ENCODE measurements at places on chromosomes 5 and 9.
A peak's percentile ranks its signal among the peaks of the same experiment; 100 is the strongest.

- no peak for DNase-seq
Observed at GRCh38 chr9:6616951-6617602, 28.5 kb downstream of the GLDC start.

DNA sequence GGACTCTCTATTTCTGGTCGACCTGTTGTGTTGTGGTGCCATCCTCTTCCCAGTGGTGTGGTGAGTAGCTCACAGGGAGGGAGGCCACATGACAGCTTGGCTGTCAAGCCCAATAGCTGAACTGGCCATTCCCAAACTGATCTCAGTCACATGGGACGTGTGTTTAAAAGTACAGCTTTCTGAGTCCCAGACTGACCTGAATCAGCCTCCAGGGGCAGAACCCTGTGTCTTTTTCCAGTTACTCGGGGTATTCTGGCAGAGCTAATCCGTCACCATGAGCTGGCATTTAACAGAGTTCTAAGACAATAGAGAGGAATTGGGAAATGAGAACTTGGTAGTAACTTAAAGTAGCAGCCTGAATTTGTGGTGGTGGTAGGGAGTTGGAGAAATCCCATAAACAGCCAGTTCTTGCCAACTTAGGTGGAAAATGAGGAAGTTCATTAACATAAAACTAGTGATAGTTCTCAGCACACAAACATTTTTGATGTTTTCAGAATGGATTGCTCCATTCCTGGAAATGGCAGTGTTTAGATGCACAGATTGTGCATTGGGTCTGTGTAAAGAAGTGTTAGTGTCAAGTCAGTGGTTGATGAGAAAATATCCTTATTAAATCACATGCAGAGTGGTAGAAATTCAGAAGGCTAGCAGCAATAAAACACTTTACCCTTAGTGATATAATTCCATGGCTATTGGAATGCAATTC lies 50.9 kb downstream of the GPR107 start:
- DNase-seq, result no peak

DNA sequence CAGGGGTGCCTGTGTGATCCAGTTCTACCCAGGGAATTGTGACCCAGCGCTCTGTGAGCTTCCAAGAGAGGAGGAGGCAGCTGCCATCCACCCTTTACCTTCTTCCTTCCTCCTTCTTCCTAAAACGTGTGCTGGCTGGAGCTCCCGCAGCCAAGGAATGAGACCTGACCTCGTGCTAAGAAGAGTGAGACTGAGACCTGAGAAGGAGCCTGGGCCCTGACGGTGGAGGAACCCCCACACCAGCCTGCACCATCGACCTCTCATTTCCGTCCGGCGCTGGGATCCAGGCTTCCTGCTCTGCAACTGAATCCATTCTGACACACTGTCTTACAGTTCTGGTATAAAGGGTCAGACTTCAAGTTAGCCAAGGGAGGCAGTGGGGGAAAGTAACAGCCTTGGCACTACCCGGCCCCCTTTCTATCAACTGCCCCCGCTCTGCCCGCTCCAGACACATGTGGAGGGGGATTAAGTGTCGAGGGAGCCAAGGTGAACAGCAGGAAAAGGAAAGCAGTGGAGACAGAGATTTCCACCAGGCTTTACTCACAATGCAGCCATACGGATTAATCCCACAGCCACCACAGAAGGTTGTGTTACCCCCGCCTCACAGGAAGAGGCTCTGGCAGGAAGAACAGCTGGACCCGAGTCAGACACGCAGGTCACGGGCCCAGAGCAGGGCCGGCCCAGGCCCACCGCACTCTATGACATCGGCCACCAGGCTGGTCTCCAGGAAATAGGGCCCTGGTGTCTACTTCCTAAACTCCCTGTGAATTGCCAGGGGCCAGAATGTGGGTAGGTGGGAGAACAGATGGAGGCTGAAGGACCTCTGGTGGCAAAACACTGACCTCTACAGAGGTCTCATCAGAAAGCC lies 15.8 kb downstream of the MGAT1 start:
- DNase-seq, result no peak

DNA sequence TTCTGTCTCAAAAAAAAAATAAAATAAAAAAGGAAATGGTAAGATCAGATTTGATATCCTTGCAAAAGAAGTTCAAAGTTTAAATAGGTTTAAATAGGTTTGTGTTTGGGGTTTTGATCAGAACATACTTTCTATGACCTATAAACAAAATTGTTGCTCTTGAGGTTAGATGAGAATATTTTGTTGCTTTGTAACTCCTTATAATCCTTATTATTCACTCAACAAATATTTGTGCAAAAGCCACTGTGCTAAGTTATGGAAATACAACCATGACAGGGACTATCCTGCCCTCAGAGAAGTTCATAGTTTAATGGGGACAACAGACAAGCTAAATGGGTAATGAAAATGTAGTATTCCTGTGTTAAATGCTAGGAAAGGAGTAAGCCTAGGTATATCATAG lies 71.5 kb downstream of the INVS start:
- no peak for DNase-seq

DNA sequence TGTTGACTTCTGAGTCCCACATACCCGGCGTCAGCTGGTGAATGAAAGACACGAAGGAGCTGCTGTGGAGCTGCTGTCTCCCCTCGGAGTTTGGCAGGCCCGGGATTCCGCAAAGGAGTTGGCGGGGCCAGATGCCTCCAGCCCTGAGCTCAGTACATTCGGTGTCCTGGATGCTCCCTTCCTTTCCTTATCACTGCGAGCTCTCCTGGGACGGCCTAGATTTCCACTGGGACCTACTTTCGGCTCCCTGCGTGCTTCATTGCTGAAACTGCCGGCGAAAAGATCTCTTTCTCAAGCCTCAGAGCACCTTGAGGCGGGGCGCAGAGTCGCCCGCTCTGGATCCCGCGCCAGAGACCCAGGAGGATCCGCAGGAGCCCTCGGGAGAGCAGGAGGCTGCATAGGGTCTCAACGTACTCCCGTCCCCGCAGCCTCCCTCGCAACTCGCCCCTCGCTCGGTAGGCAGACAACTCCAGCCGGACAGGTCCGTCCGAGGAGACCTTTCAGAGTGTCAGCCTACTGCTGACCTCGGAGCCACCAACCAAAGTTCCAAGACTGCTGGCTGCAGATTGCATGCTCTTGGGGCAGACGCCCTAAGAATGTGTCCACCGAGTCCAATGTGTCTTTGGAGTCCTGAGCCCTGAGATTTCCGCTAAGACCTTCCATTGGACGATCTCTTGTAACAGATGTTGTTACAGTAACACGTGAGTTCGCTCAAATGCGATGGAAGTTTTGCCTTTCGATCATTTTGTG lies 6.1 kb downstream of the ANXA2R start:
- DNase-seq, result no peak

DNA sequence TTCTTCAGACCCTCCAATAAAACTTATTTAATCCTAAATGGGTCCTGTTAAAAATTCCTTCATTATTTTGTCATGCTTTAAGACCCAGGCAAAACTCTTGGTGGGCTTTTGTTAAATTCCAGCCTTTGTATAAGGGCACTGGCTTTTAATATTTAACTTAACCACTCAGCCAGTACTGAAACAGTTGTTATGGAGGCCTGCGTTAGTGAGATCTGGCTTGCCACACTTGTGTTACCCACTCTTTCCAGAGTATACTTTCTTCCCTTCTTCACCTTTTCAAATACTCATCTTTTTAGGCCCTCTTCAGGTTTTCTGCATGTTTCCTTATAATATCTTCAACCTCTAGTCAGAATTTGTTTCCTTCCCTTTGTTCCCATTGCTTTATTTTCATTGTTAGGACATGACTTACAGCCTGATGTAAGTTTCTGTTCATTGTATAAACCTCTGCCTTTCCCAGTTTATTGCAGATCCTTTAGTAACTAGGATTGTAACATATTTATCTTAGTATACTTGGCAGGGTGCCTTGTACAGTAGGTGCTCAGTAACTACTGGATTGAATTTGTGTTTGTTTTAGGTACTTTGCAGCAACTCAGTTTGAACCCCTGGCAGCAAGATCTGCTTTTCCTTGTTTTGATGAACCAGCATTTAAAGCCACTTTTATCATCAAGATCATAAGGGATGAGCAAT lies 48.8 kb downstream of the LNPEP start:
- no peak for DNase-seq

- no peak for DNase-seq
Observed at GRCh38 chr5:1349246-1349645, 4.3 kb upstream of the CLPTM1L start.

DNA sequence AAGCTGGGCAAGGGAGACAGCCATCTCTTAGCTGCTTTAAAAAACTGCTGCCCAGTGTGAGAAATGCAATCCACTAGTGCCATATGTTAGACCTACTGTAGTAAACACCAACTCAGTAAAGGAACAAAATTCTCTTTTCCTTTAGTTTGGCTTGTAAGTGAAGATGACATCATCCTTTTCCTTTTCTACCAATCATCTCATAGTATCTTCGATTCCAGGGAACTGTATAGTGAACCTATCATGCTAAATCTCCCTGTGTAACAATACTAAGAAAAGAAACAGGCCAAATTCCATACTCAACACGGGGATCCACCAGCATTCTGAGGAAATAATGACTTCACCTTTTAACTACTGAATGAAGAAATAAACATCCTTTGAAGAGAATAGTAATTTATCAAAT lies 100.1 kb downstream of the RAPGEF6 start:
- DNase-seq, result no peak

- DNase-seq, result no peak
Observed at GRCh38 chr9:118631956-118632355, 737.3 kb downstream of the BRINP1 start.

GRCh38 chr5:83077662-83078261 lies 415 bp downstream of the XRCC4 start:
- DNase-seq, result peak; percentile 15
